Esophagus muscularis mucosa (tissue), 4 donors: ENCODE measurements at places on chromosomes 12 and 14. TPM values are rescaled to one million over a fixed set of nuclear protein-coding genes. Genes with fewer than 3 reads are reported as not detected.

Gene CLEC2A
- not detected for total RNA-seq

DNA sequence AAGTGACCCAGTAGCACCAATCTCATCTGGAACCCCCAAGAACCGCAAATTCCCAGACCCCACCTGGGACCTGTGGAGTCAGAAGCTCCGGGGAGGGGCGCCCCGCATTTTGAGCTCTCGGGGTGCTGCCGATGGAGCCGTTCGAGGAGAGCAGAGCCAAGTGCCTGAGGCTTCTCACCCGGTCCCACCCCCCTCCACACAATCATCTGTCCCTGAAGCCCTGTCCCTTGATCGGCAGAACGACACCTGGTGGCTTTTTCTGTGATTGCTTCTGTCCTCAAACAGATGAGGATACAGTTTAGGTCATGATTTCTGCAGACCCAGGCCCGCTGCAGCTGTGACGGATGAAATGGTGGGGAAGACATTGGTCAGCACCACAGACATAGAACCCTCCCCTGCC lies 74.7 kb downstream of the NOC4L start:
- no peak for DNase-seq

GRCh38 chr14:67533754-67534085 lies 630 bp downstream of the PLEKHH1 start:
- DNase-seq: no peak

Gene POLE2
- 0.83 TPM for total RNA-seq

Gene TSPAN8
- not detected for total RNA-seq

GRCh38 chr12:113405694-113406093 lies 2.0 kb upstream of the SDS start:
- no peak for DNase-seq

GRCh38 chr14:51535443-51536044 lies 116.2 kb upstream of the FRMD6 start:
- DNase-seq: no peak

- DNase-seq: no peak
These were observed 43.1 kb upstream of the DLK1 start for GRCh38 chr14:100683578-100683977.

Gene FIGNL2
- 0.33 TPM for total RNA-seq

GRCh38 chr12:103780093-103780440 lies 61.0 kb downstream of the NT5DC3 start:
- DNase-seq: no peak

DNA sequence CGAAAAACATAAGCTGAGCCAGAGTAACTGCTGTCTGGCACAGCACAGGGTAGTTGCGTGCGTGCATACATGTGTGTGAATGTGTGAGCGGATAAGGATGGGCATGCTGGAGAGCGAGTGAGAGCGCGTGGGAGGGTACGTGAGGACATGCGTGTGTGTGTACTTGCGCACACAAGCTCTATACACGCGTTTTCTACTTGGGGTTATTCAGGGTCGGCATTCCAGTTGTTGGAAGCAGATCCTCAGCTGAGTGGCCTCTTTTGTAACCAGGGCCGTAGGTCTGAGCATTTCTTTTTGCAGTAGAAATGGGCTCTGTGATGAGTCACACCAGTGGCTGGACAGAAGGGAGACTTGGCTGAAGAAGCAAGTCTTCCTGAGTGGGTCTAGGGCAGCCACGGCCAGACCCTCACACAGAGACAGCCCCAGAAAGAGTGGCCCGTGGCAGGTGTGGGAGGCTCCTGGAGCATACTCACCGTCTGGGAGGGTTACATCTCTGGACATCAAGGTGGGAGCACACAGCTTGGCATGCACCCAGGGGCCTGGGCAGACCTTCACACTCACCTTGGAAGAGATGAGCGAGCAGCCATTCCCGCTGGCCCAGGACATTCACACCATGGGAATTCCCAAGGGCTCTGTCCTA lies 78.0 kb downstream of the LRRC74A start:
- DNase-seq: no peak

- no peak for DNase-seq
These were observed 52.0 kb downstream of the HELB start for GRCh38 chr12:66354291-66354690.

Gene HOXC9
- total RNA-seq: not detected

DNA sequence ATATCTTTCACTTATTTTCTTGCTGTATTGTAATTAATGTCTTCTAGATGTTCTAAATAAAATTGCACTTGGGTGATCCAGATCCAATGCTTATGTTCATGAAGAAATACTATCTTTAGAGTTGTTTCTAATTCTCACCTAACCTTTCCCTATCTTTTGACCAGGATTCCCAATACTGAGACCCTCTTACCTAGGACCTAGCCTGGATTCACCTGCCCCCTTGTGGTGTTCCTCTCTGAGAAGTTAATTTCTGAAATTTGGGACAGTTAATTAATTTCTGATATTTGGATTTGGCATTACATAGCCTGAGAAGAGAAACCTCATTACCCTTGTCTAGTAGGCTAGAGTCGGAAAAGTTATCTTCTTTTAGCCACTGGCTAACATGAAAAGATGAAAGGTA lies 29.5 kb downstream of the FOXA1 start:
- no peak for DNase-seq

DNA sequence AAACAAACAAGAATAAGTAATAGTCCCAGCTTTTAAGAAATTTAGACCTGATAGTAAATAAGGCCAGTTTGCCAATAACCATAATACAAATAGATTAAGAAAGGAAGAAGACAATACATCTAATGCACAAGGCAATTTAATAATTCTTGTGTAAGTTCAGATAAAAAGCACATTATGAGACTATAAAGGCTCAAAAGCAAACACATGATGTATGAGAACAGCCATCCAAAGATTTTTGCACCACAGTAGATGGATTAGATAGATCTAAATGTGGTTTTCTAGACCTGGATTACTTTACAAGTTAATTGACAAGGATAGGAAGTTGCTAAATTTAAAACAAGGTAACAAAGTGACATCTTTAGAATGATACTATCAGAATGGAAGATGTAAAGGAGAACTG lies 125.4 kb downstream of the PRKD1 start:
- DNase-seq: no peak

Gene TMEM179
- total RNA-seq: 1.7 TPM

DNA sequence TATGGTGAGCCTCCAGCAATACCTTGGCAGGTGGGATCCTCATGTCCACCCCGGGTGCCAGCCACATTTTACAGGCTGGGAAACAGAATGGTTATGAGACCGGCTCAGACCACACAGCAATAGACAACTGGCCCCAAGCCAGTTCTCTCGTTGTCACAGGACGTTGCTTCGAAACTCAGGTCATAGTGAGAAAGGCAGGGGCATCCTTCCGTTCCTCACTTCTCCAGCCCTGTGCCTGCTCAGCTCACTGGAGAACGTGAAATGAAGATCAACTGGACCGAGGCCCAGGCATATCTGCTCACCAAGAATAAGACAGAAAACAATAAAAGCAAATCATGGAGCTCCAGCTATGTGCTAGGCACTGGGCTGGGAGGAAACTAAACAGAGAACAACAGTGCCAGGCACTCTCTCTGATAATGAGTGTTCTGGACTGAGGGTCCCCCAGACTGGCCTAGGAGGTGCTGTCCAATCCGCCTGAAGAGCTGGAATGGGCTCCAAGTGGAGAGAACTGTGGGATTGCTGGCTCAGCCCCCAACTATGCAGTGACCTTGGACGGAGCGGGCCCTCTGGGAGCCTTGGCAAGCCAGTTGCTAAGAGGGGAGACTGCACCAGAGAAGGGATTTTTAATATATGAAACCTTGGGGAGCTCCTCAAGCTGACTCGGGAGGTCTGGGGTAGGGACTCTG lies 18.8 kb upstream of the FAIM2 start:
- no peak for DNase-seq

- DNase-seq: no peak
These were observed 498 bp downstream of the GPR132 start for GRCh38 chr14:105064721-105065143.

Gene MYL6
- total RNA-seq: 5,145 TPM

- no peak for DNase-seq
These were observed 308.9 kb downstream of the SLC6A15 start for GRCh38 chr12:84603484-84604248.

Gene NKX2-1
- not detected for total RNA-seq

Gene GLS2
- total RNA-seq: 0.99 TPM

DNA sequence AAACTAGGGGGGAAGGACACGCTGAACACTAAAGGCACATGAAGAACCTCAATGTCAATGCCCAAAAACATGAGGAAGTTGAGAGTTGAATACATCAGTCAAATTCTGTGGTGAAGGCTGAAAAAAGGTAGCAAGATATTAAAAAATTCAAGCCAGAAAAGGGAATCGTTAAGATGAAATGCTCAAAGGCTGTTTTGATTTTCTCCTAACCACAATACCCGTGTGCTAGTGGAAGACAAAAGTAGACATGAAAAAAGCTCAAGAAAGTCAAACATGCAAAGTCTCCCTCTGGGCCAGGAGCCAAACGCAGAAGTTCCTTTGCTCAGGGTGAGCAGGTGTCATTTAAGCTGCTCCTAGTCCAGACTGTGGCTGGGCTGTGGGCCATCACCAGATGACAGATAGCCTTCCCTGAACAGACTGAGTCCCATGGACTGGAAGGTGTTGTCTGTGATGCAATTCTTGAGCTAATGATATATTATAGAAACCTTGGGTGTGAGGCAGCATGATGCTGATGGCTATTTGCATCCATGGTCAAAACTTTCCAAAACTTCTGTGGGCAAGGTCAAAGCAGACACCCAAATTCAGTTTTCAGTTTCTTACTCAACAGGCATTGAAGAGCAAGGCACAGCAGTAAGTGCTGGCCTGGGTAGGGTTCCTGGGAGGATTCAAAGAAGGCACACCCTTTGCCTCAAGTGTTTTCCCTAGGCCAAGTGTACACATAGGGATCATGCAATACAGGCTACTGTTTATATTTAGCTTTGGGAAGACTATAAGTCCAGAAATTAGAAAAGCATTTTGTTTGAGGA lies 81.6 kb downstream of the MYRFL start:
- DNase-seq: no peak
